Esophagus squamous epithelium (tissue), 5 donors: ENCODE measurements at places on chromosomes 5 and 9.

DNA sequence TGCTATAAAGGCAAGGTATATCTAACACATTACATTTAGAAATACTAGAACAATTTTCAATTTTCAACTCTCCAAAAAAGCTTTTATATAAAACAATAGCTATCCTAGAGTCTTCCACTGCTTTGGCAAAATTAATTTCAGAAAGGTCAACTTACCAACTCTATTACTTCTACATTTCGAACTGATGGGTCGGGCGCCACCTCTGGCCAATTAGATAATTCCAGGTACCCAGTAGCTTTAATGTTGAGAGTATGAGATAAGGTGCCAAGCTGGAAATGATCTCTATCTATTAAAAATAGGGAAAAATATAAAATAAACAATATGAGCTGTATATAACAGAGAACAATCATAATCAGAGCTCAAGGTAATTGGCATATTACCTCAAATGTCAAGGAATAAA, 166.6 kb downstream of the AP3B1 start:
- DNase-seq: no peak

- DNase-seq: no peak
These were observed 276.5 kb upstream of the SMARCA2 start for GRCh38 chr9:1738511-1739100.

DNA sequence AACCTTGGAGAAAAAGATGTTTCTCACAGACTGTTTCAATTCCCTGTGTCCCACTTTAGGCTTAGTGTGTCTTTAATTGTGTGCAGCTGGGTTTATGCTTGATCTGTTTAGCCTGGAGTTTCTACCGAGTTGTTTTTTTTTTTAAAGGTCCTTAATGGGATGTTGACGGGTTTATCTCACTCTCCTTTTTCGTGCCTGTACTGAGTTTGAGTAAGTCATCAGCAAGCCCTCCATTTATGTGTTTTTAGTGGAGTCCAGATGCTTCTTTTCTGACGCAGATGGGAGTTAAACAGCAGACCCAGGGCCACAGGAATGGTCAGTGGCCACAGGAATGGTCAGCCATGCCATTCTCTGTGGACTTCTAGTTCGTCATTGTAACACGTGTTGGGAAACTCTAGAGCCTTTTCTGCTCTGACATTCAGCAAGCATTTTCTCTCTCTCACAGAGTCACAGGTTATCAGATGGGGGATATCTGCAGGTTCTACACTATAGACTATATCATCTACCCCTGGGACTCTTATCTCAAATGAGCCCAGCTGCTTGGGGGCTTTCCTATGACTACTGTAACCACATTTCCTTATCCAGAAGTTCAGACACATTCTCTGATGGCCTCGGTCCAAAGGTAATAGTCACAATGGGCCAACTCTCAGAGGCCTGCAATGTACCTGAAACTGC, 190.5 kb downstream of the TTLL11 start:
- no peak for DNase-seq

- no peak for DNase-seq
These were observed 657 bp upstream of the PCDH12 start for GRCh38 chr5:141958546-141959172.

- DNase-seq: no peak
These were observed 412.1 kb upstream of the CDH10 start for GRCh38 chr5:25056836-25057235.

DNA sequence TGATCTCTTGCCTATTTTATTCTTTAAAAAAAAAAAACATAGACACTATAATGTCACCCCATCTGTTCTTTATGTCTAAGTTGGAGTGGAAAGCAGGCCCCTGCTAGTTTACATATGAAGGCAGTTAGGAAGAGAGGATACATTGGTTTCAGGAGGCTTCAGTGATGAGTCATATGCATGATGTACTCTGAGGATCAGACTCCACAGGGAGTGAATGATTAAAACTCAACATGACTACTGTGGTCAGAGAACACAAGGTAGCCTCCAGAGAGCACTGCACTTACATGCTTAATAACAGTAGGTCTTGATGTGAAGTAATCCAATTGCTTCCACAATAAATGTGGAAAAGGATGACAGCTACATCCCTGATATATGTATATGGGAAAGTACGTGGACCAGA, 22.7 kb upstream of the FSTL4 start:
- DNase-seq: no peak

DNA sequence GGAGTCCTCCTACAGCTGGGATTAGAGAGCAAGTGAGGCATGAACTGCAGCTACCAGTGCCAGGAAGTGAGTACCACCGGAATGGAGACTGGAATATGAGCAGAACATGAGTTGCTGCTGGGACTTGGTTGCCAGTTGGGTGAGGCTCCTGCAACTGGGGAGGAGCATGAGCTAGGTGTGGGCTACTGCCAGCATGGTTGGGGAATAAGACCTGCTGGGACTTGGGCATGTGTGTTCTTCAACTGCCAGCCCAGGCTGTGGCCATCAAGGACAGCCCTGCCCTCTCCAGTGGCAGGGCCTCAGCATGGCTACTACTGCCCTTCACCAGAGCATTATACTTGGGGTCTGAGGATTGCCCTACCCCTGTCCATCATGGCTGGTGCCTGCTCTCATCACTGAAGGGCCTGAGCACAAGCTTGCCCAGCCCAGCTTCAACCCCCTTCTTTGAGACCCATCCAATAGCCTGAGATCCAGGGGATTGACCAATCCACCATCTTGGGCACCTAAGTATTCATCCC, 665.0 kb downstream of the ELAVL2 start:
- DNase-seq: no peak

- DNase-seq: no peak
These were observed 20.9 kb upstream of the LURAP1L start for GRCh38 chr9:12753931-12754330.

DNA sequence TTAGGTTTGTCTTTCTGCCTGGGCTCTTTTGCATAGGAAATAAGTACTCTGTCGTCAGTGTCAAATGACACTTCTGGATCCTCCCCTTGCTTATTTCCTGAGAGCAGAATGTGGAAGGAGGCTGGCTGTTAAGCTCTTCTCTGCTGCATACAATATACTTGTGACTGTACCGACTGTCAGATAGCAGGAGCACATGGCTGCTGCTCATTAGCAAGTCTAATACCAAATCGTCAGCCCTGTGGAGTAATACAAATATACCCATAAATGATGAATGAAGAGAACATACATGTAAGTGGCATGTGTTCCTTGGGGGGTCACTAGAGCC, at the start of gene GPR151:
Gene GPR151 (minus strand): TSS at position 40 of the 325 bp plus-strand sequence. CDS start 77 bp downstream, outside the sequence.
- DNase-seq: no peak

GRCh38 chr5:155368490-155368889, 354.9 kb downstream of the KIF4B start:
- DNase-seq: no peak

GRCh38 chr5:139079991-139080610, 118.1 kb downstream of the SIL1 start:
- DNase-seq: no peak

GRCh38 chr9:70263421-70263820, 4.6 kb downstream of the SMC5 start:
- no peak for DNase-seq

DNA sequence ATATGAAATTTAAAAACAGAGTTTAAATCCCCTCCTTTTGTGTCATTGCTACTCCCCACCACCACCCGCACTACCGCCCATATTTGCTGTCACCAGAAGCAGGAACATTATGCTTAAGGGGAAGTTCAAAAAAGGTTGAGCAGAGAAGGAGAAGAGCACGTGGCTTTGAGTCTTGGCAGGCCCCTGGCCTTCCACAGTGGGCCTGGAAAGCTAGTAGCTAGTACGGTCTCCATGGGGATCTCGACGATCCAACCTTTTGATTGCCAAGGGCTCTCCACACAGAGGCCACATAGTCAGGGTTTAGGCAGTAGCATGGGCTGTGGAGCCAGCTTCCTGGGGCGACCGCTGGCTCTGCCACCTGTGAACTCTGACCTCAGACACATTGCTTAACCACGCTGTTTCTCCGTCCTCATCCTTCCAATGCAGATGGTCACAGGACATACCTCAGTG, 90.1 kb downstream of the GOLPH3 start:
- no peak for DNase-seq

DNA sequence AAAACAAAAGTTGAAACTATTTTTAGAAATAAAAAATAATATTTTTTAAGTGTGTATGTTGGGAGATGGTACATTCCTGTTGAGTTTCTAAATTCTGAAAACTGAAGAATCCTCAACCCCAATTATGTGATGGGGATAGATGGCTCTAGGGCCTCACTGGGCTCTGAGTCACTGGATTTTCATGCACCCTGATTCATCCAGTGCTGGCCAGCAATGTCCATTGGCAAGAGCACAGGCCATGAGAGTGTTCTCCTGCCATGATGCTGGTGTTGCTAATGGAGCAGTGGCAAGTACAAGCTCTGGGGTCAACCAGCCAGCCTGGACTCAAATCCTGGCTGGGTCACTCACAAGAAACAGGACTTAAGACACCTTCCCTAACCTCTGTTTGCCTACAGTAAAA, 23.3 kb downstream of the SMIM23 start:
- no peak for DNase-seq

- no peak for DNase-seq
These were observed 22.4 kb downstream of the SLC9A3 start for GRCh38 chr5:501831-502184.

- DNase-seq: no peak
These were observed 153.2 kb downstream of the MED10 start for GRCh38 chr5:6225121-6225607.

GRCh38 chr9:38432922-38433510, 8.8 kb upstream of the IGFBPL1 start:
- no peak for DNase-seq

GRCh38 chr9:134595014-134595413, 46.6 kb upstream of the COL5A1 start:
- no peak for DNase-seq

- no peak for DNase-seq
These were observed 185.4 kb downstream of the PHF2 start for GRCh38 chr9:93761822-93762221.

- DNase-seq: no peak
These were observed 119.8 kb upstream of the CDH9 start for GRCh38 chr5:27158171-27158570.

GRCh38 chr9:34346873-34347799, 17.8 kb downstream of the NUDT2 start:
- no peak for DNase-seq

DNA sequence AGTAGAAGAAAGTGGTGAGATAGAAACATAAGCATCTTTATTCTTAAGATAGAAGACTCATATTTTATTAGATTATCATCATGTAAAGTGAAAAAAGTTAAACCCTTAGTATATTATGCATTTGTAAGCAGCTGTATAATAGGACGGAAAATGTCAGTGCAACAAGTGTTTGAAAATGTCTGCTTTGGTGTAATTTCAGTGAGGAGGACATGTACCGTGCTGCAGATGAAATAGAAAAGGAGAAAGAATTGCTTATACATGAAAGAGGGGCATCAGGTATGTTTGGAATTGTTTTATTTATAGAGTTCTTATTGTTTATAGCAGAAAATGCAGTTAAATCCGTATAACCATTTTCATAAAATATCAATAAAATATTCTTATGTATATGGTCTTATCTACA, 8.9 kb downstream of the OTULIN start:
- no peak for DNase-seq

DNA sequence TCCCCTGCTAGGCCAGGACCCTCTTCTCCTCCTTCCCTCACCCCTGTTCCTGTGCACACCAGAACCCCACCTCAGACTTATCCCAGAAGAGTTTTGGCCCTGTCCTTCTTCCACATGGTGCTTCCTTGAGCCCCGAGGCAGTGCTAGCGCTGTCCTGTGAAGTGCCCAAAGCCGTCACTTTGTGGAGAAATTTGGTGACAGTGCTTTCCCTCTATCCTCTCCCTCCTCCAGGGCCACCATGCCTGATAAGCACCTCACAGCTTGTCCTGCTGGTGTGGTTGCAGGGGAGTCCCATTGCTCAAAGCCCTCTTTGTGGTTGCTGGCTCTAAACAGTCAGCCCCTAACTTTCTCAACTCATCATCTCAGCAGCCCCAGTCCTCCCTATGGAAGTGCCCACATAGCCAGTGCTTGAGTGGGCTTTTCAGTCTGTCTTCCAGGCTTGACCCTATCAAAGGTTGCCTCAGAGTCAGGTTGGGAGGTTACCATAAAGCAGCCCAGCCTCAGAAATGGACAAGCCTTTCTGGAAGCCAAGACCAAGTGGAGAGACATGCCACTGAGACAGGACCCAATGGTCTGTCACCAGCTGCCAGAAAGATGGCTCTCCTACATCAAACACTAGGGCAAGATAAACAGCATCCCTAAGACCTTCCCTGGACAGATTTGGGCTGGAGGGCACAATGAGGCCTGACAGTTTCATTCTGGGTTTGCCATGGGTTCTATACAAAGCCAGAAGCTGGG, 18.0 kb downstream of the IGIP start:
- DNase-seq: no peak

DNA sequence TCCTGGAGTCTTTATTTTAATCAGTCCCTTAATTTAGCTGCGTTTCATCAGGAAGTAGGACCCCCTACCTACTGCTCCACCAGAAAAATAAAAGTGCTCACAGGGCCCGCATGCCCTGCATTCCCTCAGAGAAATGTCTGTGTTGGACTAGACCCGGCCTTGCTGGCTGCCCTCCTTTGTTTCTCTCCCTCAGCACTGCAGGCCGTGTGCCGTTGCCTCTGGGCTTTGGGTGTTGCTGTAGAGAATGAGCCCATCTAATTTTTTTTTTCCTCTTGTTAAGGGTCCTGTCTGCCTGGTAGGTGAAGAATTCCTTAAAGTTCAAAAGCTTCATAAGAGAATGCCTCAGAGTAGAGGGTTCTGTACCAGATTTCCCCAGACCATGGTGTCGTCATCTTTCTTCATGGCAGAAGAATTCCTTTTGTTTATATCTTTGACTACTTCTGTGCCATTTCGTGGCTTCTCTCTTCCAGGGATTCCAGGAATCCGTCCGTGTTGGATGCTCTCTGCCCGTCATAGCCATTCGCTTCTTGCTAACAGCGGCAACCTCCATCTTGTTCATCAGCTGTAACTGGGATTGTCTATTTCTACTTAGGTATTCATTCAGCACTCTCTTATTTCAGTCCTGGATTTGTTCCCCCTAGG, 49.8 kb upstream of the ANGPTL2 start:
- DNase-seq: no peak

DNA sequence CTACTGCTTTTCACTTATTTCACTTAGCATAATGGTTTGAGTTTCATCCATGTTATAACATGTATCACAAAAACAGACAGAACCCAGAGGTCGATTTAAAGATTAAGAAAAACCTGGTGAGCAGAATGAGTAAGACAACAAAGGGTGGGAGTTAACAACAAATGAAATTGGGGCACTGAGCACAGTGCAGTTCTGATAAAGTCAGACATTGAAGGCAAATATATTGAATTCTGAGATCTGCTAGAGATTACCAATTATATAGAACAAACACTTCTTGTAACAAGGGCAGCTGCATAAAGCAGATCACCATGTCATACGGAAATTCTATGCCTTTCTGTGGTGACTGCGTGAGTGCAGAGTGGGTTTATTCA, 517.3 kb upstream of the RORB start:
- DNase-seq: no peak

DNA sequence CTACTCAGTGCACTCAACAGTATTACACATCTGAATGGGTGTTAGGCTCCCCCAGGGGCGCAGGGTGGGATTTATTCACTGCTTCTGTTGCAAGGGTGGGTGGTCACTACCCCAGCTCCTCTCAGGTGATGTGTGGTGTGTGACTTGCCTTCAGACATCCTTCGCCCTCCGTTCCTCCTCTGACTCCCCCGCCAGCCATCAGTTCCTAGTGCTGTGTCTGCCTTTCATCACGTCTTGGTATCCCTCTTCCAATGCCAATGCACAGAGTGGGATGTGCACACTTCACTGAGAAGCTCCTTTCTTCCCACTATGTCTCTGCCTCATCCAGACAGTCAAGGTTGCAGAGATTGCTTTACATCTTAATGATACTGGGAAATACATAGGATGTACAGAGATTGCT, 79.4 kb downstream of the SLIT3 start:
- DNase-seq: no peak
